Pancreas (tissue), 10 donors: ENCODE measurements at places on chromosomes 2 and 18. TPM values are rescaled to one million over a fixed set of nuclear protein-coding genes. Genes with fewer than 3 reads are reported as not detected.

GRCh38 chr18:5309888-5310470 lies 14.5 kb upstream of the ZBTB14 start:
- DNase-seq, result no peak
- no peaks in the 10 kb centered on the region for H3K36me3 ChIP-seq
- H3K4me3 ChIP-seq, result no peak overlapping the region
- no peaks in the 10 kb centered on the region for H3K4me1 ChIP-seq
- no peaks in the 10 kb centered on the region for H3K27me3 ChIP-seq

Gene TTC39C
- 11.5 TPM for total RNA-seq

GRCh38 chr2:15059870-15060512 lies 427.5 kb downstream of the LRATD1 start:
- H3K4me1 ChIP-seq, result no peaks in the 10 kb centered on the region
- H3K4me3 ChIP-seq, result no peak overlapping the region
- H3K36me3 ChIP-seq, result no peaks in the 10 kb centered on the region
- no peak overlapping the region for H3K27ac ChIP-seq
- no peak for DNase-seq

GRCh38 chr2:7753777-7754176 lies 836.6 kb downstream of the RNF144A start:
- H3K27ac ChIP-seq, result no peak overlapping the region
- no peaks in the 10 kb centered on the region for H3K4me1 ChIP-seq
- H3K36me3 ChIP-seq, result no peaks in the 10 kb centered on the region
- no peak for DNase-seq
- no peaks in the 10 kb centered on the region for H3K27me3 ChIP-seq

GRCh38 chr2:31319406-31320175 lies 85.6 kb downstream of the EHD3 start:
- H3K36me3 ChIP-seq, result no peaks in the 10 kb centered on the region
- no peak for DNase-seq
- no peak overlapping the region for H3K27ac ChIP-seq
- H3K4me3 ChIP-seq, result no peak overlapping the region
- no peaks in the 10 kb centered on the region for H3K27me3 ChIP-seq

DNA sequence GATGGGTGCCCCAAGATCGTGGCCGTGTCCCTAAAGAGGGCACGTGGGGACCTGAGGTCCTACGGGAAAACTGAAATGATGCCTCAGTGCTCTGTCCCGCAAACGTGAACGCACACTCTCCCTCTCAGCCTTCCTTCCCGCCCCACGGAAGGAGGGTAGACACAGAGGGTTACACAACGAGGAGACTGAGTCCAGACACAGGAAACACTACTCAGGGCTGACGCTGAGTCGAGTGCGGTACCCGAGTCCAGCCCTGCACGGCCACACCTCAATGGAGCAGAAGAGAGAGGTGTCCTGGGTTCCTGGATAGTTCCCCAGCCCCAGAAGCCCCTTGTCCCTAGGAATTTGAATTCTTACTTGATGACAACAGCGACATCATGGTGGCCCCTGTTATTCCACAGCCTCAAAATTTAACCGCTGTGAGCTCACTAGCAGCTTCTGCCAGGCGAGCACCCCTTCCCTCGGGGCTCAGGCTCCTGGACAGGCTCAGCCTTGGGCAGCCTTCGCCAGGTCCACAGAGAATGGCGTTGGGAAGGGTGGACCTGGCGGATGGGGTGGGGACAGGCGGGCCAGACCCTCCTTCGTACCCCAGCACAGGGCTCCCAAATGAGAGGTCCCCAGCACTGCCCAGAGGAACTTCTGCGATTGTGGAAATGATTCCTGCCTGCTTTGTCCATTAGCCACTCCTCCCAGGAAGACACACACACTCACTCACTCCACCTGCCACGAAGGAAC lies 980 bp upstream of the RNPEPL1 start:
- no peaks in the 10 kb centered on the region for H3K36me3 ChIP-seq
- peak overlapping the region; percentile 57 for H3K4me3 ChIP-seq
- H3K27me3 ChIP-seq, result no peaks in the 10 kb centered on the region
- H3K27ac ChIP-seq, result peak overlapping the region; percentile 85
- peaks cover 38% of the 10 kb centered on the region for H3K4me1 ChIP-seq

Gene GKN2
- total RNA-seq, result not detected

Gene CXCR1
- total RNA-seq, result not detected

Gene CCDC148
- 0.56 TPM for total RNA-seq

DNA sequence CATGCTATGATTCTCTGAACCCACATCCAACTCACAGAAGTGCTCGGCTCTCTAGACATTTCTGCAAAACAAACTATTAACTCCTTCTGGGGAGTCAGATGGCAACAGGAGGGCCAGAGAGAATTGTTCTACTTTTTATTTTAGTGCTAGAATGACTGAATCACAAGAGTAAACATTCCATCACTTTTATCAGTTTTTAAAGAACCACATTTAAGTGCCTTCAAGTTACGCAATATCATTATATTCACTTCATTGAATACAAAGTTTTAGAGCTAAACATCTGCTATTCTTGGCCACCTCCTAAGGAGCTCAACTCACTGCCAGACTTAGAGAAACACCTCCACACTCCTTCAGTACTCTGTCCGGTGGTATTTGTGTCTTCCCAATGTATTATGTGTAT lies 22.4 kb downstream of the B4GALT6 start:
- H3K4me1 ChIP-seq, result no peaks in the 10 kb centered on the region
- H3K27ac ChIP-seq, result no peak overlapping the region
- DNase-seq, result no peak
- H3K4me3 ChIP-seq, result no peak overlapping the region

GRCh38 chr18:47110492-47111274 lies 39.6 kb downstream of the HDHD2 start:
- H3K4me3 ChIP-seq, result no peak overlapping the region
- peak overlapping the region; percentile 8 for H3K27ac ChIP-seq
- H3K36me3 ChIP-seq, result no peaks in the 10 kb centered on the region
- DNase-seq, result no peak
- H3K4me1 ChIP-seq, result no peaks in the 10 kb centered on the region
- no peaks in the 10 kb centered on the region for H3K27me3 ChIP-seq

DNA sequence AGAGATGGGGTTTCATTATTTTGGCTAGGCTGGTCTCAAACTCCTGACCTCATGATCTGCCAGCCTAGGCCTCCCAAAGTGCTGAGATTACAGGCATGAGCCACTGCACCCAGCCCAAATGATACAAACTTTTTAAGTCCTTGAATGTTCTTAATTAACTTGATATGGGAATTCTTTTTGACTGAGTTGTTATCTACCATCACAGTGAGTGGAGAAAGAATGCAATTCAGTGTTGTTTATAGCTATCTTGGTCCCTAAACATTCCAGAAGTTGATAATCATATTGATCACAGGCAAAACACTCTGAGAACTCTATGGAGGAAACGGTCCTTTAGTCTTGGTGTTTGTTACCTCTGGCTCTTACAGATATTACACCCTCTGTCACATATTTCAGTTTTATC lies 1072.5 kb downstream of the SUCLG1 start:
- no peaks in the 10 kb centered on the region for H3K4me1 ChIP-seq
- H3K36me3 ChIP-seq, result no peaks in the 10 kb centered on the region
